ENCODE measurements at places on chromosomes 11 and 22.

DNA sequence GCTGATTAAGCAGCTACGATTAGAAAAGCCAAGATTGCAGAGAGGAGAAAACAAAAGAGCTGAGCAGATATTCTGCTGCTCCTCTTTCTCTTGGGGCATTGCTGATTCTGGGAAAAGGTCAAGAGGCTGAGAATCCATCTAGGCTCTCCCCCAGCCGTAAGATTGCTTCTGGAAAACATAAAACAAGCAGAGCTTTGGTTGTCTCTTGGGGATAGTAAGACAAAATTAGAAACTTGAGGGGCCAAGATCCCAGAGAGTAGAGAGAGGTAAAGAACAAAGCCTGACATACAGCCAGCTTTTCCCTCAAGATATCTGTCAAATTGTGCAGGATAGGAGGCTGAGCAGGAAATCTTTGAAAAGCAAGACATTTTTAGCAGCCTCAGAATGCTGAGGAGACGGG is 158.2 kb downstream of the TTC28 start:
- DNase-seq, result no peak

GRCh38 chr11:15903246-15903645 is 453.1 kb downstream of the SOX6 start:
- DNase-seq, result no peak

DNA sequence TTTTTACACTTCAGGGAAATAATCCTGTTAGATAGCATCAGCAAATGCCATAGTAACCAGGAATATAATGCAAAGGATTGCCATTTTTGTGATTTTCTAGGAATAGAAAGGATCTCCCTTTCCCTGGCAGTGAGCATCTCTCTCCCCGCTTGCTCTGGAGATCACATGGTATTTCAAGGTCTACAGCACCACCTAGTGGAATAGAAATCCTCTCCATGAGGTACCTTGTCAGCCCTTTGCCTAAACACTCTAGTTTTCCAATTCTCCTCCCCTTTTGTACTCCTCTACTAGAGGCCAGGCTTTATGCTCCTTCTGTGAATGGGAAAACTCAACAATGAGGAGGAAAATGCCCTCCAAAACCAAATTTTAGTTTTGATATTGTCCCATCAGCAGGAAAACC is 78.4 kb downstream of the XRRA1 start:
- no peak for DNase-seq

- DNase-seq, result no peak
These were observed 193.6 kb downstream of the CWF19L2 start for GRCh38 chr11:107263844-107264563.

DNA sequence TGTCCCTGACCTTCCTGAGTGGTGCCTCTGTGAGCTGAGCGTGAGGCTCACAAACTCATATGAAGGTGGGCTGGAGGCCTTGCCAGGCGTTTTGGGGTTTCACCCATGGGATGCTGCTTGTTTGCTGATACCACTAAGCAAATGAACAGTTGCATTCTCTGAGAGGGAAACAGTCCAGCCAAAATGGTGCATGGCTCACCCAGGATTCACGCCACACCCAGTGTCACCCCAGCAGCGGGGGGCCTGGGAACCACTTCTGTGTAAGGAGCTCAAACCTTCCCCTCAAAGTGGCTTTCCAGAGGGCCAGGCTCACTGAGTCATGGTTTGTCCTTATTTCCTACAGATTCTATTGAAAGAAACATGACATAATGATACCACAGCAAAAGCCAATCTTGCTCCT is 928.1 kb downstream of the TBC1D22A start:
- no peak for DNase-seq

DNA sequence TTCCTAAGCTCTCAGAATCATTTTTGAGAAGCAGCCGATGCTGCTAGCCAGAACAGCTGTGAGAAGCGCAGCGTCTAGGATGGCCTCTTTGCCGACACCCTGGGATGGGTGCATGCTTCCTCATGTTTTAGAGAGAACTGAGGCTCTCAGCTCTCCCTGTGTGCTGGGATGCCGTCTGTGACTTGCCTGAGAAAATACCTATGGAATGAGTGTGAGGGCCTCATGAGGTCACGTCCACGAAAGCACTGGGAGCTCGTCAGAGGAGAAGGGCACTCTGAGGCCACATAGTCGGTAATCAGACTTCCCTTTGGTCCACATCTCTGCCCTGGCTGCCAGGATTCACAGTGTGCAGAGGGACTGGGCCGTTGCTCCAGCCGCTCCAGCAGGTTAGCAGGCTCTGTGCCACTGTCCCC is 54.7 kb downstream of the MICAL3 start:
- DNase-seq, result no peak

DNA sequence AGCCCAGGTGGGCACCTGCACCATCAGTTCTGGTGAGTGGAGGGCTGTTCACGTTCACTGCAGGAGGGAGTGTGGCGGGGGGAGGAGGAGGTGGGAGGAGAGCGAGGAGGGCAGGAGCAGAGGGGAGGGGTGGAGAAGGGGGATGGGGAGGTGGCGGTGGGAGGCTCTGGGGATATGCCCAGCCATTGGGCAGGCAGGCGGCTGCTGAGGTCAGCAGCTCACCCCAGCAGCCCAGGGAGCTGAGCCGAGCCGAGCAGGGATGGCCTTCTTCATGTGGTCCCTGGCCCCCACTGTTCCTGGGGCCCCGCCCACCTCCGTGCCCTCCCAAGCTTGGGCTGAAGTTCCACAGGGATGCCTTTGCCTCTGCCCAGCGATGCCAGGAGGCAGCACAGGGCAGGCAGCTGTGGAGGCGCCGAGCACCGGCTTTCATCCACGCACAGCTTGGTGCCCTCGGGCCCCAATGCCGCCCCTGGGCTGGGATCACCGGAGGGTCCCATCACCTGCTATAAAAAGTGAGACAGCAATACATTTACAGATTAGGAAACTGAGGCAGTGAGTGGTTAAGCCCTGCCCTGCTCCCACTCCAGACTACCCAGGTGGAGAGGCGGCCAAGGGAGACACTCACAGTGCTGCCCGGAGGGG is 21.6 kb downstream of the RTN4R start:
- no peak for DNase-seq

- DNase-seq, result no peak
These were observed 137.7 kb upstream of the NAV2 start for GRCh38 chr11:19574916-19575315.

- DNase-seq, result no peak
These were observed 2.4 kb downstream of the SCN2B start for GRCh38 chr11:118174006-118174567.

- DNase-seq, result no peak
These were observed 306.8 kb downstream of the MN1 start for GRCh38 chr22:27494785-27495184.

DNA sequence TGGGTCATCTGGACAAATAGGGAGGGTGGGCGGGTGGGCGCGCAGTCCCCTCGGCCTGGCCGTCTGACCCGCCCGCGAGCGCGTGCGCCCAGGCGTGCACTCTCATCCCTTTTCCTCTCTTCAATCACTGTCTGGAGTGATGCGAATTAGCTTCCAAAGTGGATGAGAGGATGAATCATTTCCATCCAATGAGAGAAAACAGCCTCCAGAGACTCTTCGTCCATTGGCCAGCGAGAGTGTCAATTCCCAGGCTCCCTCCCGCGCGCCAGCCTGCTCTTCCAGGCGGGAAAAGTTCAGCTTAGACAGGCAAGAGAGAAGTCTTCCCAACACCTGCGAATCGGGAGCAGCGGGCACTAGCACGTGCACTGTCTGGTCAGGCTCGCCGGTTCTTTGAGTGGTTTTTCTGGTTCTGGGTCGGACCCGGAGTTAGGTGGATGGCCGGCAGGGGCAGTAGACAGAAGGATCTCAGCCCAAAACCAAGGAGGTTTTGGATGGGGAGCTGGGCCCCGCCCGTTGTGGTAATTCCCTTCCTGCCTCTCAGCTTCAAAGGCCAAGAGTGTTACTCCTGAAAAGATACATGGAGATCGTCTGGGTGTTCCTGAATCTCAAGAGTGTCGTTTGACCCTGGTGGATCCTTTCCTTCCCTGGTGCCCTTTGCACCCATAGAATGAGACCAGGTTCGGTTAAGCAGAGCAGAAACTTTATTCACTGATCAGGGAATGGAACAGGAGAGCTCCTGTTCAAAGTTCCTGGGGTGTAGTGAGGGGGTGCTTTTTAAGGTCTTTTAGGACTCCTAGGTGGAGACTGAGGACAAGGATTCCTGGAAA is 33.4 kb upstream of the GLYATL1 start:
- peak; percentile 97 for DNase-seq

DNA sequence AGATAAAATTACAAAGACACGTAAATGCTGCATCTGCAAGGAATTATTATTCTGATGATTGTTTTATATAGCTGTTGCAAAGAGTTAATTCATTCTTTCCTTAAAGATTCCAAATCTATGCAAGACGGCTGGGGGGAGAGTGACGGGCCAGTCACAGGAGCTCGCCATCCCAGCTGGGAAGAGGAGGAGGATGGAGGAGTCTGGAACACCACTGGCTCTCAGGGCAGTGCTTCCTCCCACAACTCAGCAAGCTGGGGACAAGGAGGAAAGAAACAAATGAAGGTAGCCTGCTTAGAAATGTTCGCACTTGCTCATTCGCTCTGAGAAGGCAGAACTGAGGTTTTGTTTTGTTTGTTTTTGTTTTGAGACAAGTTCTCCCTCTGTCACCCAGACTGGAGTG is 73.0 kb upstream of the ADSL start:
- DNase-seq, result no peak

DNA sequence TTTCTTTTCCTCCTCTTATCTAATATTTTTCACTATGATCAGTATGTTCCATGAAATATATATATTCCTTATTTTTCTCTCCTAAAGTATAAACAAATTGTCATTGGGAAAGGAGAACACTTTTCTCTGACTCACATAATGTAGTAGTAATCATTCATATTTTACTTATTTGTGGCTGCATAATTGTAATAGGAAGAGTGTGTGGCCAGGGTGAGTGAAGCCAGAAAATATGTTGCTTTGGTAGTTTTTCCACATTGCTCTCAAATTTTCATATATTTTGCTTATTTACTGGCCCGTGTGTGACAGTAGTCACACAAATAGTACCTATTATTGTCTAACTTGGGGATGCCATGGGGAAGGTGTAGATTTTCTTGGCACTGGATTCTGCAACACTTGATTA is 172.1 kb downstream of the DYNC2H1 start:
- no peak for DNase-seq

- DNase-seq, result no peak
These were observed 522.6 kb downstream of the MN1 start for GRCh38 chr22:27278946-27279345.

GRCh38 chr11:116986521-116987105 is 111.6 kb downstream of the SIK3 start:
- DNase-seq, result peak; percentile 94

DNA sequence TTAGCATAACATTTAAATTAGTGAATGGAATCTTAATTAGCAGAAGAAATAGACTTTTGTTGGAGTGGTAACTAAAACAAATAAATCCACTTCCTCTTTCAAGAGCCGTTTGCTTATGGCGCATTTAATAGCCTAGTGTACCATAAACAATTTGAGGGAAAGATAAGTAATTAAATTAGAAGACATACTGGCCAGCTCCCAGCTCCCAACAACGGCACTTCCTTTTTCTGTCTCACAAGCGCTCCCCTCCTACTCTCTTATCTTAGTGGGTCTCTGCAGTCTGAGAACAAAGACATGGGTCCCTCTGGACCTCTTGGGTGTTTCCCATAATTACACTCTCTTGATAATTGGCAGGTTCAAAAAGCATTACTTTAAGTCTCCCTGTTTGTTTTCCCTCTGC is 146.0 kb downstream of the OPCML start:
- no peak for DNase-seq

DNA sequence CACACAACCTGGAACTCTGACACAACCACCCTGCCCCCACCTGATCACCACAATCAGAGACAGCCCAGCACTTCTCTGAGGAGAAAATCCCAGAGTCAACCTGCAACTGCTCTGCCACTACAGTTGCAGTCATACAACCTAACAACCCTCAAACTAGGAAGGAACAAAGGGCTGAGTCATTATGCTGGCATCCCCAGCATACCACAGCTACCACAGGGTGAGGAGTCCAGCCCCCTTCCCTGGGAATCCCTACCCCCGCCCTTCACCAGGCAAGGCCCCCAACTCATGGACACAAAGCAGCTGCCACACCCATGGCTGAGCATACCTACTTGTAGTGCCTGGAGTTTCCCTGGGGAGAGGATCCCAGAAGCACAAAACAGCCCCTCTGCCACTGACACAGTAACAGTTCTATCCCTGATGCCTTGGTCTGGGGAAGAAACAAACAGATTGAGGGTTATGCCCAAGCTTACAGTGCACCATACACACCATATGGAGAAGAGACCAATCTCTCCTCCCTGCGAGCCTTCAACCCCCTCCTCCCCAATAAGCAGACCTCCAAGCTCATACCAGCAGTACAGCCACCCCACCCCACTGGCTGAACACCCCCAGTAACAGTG is 68.5 kb upstream of the C11orf58 start:
- no peak for DNase-seq

- no peak for DNase-seq
These were observed 7.8 kb downstream of the EMID1 start for GRCh38 chr22:29213493-29213892.

GRCh38 chr11:43418197-43418596 is 59.5 kb downstream of the TTC17 start:
- no peak for DNase-seq

DNA sequence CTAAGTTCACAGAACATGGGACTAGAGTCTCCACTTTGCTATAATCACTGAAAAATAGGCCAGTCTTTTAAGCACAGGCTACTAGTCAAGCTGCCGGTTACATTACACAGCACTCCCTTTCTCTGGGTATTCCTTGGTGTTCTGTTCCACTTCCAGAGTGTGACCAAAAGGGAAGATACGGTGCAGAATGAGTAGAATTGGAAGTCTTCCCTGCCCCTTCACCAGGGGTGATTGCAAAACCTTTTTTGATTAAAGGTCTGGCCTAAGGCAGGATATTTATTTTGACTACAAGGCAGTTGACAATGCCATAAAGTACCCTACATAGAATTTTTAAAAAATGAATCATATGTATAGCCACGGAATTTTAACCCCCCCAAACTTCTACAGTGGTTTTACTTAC is 59.6 kb upstream of the ADORA2A start:
- no peak for DNase-seq

- DNase-seq, result no peak
These were observed 19.2 kb downstream of the DDX6 start for GRCh38 chr11:118771547-118772288.

DNA sequence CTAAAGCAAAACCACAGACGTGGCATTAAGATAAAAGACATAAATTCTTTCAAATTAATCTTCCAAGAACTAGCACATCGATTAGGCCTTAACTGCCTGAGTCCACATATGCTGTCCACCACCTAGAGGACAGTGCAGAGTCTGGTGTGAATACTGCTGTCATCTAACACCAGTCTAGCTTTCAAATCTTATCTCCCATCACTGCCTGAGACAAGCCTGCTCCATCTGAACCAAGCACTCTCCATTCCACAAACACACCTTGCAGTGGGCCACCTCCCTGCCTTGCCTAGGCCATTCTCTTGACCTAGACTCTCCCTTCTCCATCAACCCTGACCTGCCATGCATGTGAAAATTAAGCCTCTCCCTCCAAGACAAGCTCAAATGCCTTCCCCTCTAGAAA is 129.5 kb upstream of the PITPNB start:
- DNase-seq, result no peak

- DNase-seq, result peak; percentile 53
These were observed 516 bp downstream of the VPS26B start for GRCh38 chr11:134224710-134225664.

GRCh38 chr11:8259306-8259959 is 4.2 kb downstream of the LMO1 start:
- DNase-seq, result peak; percentile 30

- no peak for DNase-seq
These were observed 43.6 kb upstream of the SLC6A5 start for GRCh38 chr11:20555783-20556182.

Measured in DMS79 treated with DMSO at 0.1 percent for 48 hours (cell line).